NCI-H1436 (cell line): ENCODE measurements at places on chromosomes 5 and 9.

- no peak for DNase-seq
Measured at GRCh38 chr5:1971944-1972343, 89.2 kb upstream of the IRX4 start.

DNA sequence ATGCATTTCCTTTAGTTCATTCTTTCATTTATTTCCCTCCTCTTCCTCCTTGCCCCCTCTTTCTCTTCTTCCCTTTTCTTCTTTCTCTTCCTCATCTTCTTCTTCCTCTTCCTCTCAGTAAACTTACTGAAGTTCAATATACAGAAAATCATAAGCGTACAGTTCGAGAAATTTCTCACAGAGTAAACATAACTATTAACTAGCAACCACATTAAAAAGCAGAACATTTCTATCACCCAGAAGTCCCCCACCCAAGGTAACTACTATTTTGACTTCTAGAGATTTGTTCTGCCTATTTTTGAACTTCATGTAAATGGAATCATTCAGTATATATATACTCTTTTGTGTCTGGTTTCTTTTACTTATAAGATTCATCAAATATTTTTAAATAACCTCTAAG lies 48.2 kb downstream of the TNFAIP8 start:
- no peak for DNase-seq

GRCh38 chr9:13550519-13550918 lies 271.0 kb upstream of the MPDZ start:
- no peak for DNase-seq

- peak; percentile 41 for DNase-seq
Measured at GRCh38 chr5:926417-927171, 33.9 kb downstream of the TRIP13 start.

DNA sequence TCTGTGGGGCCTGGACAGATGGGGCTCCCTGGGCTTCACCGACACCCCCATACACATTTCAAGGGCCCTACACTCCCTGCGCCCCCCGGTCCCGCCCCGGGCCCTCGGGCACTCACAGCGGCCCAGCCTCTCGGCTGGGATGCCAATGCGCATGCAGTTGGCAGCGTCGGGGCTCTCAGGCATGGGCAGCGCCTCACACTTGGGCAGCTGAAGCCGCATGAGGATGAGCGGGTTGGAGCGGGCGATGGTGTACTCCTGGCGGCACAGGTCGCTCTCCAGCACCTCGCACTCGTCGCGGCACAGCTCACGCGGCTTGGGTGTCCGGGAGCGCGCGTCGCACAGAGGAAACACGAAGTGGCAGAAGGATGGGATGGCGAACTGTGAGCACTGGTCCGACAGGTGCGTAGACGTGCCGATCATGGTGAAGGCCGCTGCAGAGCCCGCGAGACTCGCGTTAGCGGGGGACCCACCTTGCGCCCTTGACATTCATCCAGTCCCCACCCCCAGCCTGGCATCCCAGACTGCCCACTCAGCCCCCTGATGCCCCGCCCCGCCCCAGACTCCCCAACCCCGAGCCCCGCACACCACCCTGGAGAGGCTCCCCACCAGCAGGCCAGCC lies 216.9 kb downstream of the ROR2 start:
- DNase-seq = no peak

DNA sequence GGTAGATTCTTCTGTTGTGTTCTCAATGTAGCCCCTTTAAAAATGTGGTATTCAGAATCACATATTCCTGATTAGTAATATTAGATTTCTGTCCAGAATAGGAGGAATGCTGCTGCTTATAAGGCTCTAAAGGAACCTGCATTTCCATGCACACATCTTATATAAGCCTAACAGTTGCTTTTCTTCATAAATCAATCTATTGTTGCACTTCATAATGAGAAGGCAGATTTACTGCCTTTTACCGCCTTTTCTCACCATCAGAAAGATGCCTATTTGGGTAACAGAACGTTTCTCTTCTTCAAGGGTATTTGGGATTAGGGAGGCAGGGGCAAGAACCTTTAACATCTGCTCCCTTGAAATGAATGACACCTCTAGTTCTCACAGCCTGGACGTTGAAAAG lies 243.4 kb downstream of the MLLT3 start:
- DNase-seq = no peak

DNA sequence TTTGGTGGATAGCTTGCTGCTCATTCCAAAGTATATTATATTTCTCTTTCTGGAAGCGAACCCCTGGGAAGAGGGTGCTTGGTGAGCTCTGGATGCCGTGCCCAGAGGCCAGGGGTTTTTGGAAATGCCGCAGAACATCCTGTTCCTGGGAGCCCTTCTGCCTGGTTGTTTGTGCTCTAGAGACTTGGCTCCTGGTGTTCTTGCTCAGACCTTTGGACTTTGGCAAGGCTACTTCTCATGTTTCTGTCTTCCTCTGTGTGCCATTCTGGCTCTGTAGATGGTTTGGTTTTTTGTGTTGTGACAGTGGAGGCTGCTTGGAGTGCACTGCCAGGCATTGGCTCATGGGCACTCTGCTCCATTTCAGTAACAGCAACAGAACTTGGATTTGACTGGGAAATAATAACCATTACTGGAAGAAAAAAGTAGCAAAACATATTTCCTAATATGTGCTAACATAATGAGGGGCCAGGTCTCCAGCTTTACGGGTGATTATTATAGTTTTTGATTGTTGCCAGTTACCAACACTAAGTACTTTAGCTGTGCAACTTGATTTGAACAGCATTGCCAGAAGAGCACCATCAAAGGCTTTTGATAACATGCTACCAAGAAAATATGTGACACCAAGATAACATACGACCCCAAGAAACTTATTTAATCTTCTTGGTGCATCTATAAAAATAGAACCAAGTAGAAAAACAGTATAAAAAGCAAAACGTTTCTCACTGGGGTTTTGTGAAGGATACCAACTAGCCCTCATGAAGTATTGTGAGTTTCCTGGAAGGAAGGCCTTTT lies 94.2 kb downstream of the PCSK1 start:
- no peak for DNase-seq

GRCh38 chr9:97889941-97890887 lies 32.1 kb downstream of the TRMO start:
- no peak for DNase-seq

DNA sequence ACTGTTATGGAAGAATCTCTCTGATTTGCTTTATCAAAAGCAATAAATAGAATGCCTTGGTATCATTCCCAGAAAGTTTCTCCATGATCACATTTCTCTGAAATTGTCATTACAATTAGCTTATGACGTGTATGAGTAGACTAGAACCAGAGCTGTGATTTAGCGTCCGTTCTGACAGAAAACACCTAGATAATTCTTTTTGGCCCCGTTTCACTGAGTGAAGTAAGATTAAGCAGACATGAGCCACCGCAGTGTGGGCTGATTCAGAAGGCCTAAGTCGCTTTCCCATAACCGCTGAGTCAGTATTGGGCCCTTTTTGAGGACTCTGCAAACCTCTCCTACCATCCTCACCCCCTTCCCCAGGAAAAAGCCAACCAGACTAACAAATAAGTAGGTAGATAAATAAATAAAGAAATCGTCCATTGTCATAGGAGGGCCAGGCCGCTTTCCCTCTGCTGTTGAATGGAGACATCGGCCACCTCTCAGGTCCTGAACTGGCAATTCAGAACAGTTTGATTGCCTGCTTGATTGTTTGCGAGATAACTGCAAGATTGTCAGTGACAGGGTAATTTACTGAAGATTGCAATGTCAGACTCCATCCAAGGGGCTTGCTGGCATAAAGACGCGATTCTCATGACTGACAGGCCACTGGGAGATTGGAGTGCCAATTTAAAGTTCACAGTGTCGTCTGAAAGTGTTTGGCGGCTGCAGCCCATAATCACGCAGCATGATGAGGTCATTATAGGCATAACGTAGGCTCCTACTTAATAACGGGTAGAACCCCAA lies 105.0 kb upstream of the WWC1 start:
- DNase-seq = no peak

DNA sequence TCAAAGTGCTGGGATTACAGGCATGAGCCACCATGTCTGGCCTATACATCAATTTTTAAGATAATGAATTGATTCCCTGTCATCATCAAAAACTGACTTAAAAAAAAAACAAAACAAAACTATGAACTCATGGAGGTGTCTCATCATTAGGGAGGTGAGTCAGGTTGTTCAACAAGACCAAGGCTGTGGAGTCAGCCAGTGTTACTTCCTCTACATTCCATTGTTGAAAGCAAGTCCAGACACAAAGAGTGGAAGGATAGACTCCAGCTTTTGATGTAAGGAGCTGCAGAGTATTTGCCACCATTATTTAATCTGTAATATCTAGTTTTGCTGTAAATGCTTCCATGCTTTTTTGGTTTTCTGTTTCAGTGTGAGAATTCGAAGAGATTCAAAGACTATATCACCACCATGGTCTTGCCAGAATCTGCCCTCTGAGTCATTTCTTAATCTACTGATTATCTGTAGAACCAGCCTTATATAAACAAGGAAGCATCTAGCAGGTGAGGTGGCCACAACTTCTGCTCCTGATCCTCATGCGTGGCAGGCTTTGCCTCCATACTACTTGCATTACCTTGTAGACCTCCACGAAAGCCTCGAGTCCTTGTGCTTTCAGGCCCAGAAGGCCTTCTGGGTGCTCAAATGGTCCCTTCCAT lies 156.1 kb downstream of the FGF1 start:
- no peak for DNase-seq

GRCh38 chr5:175821790-175822211 lies 49.6 kb upstream of the CPLX2 start:
- no peak for DNase-seq

DNA sequence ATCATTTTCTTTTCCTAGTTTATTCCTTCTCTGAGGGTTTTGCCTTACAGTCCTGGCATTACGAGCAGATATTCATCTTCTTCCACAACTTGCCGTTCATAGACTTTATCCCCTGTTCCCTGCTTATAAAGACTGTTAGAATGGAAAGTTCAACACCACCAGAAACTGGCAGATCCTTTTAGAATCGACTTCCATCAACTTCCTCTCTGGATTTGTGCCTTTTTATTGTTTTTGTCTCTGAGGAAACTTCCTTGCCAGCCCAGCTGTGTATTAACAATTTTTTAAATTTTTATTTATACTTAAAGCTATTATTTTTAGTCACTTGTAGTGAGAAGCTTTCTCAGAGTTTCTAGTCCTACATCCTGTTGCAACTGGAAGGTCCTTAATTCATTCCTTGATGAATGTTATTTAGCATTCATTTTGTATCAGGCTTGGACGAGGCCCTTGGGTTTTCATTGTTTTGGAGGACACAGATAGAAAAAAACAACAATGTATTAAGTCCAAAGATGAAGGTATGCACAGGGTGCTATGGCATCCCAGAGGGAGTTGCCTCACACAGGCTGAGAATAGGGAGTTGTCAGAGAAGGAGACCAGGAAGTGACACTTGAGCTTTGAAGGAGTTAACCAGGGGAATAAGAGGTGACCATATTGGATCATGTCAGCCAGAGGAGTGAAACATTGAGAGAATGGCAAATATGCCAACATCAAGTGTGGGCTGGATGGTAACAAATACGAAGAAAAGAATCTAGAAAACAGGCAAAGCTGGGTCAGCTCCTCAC lies 81.3 kb downstream of the ADAMTSL1 start:
- no peak for DNase-seq

- DNase-seq = no peak
Measured at GRCh38 chr5:27511061-27511460, 472.7 kb upstream of the CDH9 start.

- no peak for DNase-seq
Measured at GRCh38 chr9:2992427-2992826, 148.5 kb upstream of the PUM3 start.

GRCh38 chr9:89659891-89660685 lies 55.3 kb downstream of the GADD45G start:
- no peak for DNase-seq
